Stimulated activated CD4-positive, alpha-beta T cell treated with anti-CD3 and anti-CD28 coated beads, Interleukin-12 subunit alpha, Interleukin-12 subunit beta, amount 100 ng/mL, for 4 hours (primary cell): ENCODE measurements at places on chromosomes 16 and 17.

- DNase-seq, result no peak
These were observed 1.2 kb downstream of the ATP6V0A1 start for GRCh38 chr17:42459801-42460281.

- no peak for DNase-seq
These were observed 81.2 kb upstream of the ATP2A3 start for GRCh38 chr17:4045487-4045886.

- no peak for DNase-seq
These were observed 567 bp downstream of the HSD17B1 start for GRCh38 chr17:42553161-42553818.

DNA sequence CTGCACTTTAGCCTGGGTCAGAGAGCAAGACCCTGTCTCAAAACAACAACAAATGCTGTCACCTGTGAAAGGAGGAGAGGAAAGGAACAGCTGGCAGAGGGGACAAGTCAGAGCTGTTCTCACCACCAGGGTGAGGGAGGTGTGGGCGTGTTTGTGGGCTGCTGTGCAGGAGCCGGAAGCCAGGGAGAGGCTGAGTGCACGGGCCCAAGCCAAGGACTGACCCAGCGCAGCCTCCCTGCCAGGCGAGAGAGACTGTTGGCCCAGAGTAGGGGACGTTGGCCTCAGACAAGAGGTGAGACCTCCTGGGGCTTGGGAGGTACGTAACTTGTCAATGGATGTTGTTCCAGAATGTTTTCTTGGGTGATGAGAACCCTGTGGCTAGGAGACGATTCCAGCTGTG lies 10.7 kb downstream of the SPNS2 start:
- DNase-seq, result no peak

DNA sequence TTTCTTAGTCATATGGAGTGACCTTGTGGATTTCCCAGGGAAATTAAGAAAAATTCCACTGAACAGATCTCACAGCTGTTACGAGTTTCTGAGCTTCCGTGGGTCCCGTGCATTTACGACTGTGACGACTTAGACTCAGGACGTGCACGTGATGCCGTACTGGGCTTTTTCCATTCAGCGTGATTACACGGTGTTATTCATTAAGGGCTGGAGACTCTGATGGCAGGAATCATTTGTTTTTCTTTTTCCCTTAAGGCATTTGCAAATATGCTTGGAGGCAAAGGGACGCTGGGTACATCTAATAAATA lies 57.2 kb downstream of the TBC1D16 start:
- DNase-seq, result no peak

DNA sequence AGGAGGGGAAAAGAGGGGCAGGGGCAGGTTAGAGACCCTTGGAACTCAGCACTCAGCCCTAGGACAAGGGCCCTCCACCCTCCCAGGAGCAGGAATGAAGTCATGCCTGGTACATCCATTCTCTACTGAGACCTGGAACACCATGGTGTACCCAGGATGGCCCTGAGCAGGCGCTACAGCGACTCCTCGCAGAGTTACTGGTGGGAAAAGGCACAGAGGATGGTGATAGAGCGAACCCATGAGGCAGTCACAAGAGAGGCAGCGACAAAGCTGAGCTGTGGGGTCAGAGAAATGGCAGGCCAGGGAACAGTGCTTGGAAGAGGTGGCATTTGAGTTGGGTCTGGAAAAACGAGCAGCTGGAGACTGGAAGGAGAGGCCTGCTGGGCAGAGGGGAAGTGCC lies 37.5 kb downstream of the SRCIN1 start:
- DNase-seq, result no peak
